ENCODE measurements at places on chromosomes 5 and 9. TPM values are rescaled to one million over a fixed set of nuclear protein-coding genes. Genes with fewer than 3 reads are reported as not detected.

TNFSF8 gene
- not detected for total RNA-seq

DNA sequence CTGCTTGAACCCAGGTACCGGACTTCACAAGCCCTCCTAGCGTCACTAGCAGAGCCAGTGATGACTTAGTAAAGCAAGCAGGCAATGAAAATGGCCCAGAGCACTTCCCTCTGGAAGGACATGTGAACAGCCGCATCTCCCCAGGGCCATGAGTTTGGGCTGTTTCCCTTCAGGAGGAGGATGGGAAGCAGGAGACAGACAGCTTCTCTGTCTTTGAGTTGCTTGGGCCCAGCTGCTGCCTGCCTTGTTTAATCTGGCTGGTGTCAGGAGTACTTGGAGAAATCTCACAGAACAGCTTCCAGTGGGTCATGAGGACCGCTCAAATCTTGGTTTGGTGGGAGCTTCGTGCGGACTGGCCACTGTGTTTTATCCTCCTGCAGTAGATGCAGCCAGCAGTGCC lies 25.4 kb upstream of the WWC1 start:
- DNase-seq = no peak

DNA sequence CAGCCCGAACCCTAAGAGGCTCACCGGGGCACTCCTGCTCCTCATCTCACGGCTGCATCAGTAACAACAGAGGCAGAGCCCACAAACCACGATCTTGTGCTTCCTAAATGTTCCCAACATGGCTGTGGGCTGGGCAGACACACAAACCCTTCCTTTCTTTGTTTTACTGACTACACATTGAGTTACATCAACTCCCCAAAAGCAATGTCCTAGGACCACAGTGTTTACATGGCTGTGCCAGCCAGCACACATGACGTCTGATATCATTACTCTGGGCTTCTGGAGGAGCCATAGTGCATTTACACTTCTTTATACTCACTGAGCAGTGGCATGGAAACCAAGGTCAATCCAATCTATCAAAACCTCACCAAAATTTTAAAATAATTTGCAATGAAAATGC lies 101.4 kb downstream of the LHFPL2 start:
- DNase-seq = no peak

DNA sequence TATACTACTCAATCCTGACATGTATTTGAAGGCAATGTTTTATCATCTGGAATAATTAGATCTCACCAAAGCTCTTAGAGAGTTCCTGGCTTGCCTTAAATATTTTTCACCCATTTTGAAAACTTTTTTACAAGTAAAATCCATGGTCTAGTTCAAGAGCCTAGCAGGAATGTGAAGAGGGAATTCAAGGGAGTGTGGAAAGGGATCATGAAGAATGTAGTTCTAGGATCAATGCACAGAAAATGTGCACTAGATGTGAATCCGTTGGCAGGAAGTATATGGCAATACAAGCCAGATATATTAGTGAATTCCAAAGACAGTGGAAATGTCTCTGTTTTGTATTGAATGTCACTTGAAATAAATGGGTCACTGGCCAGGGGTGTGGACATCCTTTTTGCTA lies 167.9 kb upstream of the MOCS2 start:
- DNase-seq = no peak

DNA sequence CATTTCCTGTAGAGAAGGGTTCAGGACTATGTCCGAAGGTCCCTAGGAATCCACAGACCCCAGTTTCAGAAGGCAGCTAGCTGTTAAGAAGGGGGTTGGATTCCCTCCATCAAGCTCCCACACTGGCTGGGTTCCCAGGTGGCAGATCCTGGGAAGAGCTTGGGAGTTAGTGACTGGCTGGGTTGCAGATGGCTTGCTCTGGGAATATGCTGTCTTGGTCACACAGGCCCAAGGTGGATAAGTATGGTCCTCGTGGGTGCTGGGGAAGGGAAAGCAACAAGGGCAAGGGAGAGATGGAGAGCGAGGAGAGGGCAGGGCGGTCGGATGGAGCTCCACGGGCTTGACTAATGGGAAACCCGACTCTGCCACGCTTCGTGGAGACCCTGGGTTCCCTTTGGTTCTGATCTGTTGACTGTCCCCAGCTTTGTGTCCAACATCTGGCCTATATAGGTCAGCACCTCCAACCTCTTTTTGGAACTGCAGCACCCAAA lies 17.4 kb downstream of the SH3PXD2B start:
- DNase-seq = no peak

DNA sequence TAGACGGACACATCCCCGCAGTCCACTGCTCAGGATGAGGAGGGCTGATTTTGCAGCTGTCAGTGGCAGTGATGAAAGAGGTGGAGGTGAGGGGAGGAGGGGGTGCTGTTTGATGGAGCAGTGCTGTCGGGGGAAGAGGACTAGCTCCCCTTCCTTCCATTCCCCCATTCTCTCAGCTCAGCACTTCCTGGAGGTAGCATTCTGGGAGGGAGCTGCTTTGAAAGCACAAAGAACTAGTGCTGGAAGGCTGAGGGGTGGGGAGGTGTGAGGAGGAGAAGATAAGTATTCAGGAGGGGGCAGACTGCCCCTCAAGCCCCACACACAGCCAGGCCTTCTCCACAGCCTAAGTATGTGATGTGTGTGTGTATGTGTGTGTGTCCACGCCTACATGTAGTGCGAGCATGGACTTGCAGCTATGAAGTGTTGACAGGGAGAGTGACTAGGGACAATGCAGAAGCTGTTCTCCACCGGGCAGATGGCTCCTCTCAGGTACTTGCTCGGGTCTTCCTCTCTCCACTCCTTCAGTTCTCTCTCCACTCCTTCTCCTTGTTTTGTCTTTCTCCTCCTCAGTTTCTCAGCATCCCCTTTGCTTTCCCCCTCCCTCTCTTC lies 65.5 kb upstream of the HSPA9 start:
- no peak for DNase-seq

PCDHGB3 gene
- total RNA-seq = 4.2 TPM

All from body of pancreas (tissue), 4 donors.